Epithelial cell of esophagus (primary cell): ENCODE measurements at places on chromosomes 5 and 9.

GRCh38 chr9:127128341-127129072 is 6.1 kb upstream of the ANGPTL2 start:
- peak; percentile 86 for DNase-seq

DNA sequence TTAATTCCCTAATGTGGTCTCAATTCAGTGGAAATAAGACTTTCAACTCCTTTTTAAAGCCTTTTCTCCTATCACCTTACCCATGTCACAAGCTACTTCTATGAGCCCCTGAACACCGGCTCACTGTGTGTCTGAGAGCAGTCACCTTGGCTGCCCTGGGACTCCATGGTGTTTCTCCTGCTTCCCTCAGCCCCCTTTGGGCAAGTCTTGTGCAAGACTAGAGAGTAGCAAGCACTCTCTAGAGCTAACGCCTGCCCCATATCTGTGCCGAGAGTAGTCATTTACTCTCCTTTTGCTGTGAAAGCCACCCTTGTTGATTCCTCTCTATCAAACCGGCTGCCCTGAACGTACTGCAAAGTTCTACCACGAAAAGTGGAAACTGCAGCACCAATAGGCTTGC is 77.9 kb upstream of the DAB2 start:
- DNase-seq = no peak

GRCh38 chr5:7916171-7916804 is 47.3 kb downstream of the MTRR start:
- DNase-seq = peak; percentile 33

GRCh38 chr5:35229076-35230037 is 930 bp downstream of the PRLR start:
- peak; percentile 7 for DNase-seq

DNA sequence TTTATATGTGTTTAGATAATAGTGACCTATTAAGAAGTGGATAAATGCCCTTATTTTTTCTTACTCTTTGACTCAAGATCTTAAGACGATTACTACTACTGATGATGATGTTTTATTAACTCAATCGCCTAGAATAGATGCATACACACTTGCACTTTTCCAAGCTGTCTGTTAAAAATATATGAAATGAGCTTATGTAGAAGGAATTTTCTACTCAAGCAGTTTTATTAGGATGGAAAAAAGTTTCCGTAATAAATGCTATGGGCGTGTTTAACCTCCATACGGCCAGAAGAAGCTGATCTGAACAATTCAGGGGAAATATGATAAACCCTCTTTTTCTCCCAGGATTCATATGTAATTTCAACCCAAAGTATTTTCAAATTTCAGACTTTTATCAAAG is 455.7 kb upstream of the MPDZ start:
- no peak for DNase-seq

GRCh38 chr5:31757806-31758205 is 118.9 kb downstream of the PDZD2 start:
- DNase-seq = no peak

DNA sequence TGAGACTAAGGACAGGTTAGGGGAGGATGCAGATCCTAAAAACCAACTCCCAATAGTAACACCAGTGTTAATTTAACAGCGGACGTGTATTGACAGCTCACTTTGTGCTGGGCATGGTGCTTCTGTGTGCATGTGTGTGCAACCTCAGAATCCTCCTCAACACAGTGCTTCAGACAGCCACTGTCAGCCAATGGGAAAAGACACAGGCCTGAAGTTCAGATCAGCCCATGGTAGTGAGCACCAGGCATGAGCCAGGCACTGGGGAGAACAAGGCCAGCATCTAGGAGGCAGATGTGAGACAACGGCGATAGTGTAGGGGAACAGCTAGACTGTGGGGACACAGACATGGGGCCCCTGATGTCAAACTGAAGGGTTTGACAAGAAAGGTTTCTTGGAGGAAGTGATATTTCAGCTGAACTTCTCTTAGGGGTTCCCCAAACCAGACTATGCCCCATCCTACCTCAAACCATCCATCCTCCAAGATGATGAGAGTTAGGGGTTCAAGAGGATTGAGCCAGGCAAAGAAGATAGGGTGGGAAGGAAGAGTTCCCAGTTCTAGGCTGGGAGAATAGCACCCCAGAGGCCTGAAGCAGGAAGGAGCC is 71.5 kb upstream of the PSD2 start:
- DNase-seq = no peak

DNA sequence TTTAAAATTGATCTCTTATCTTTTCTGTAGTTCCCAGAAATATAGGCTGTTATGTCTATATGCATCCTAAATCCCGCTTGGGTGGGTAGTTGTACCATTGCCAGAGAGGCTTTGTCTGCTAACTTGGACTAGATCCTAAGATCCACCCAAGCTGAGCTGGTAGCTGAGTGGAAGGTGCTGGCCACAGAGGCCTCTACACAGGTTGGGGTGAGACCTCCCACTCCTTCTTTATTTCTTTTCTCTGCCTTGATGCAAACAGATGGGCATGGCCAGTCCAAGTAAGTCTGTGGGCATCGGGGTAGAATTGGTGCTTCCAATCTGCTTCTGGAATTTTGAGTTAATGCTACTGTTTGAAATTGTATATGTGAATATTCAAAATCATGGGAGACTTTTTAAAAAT is 14.4 kb upstream of the GADD45G start:
- no peak for DNase-seq

GRCh38 chr9:78031444-78031892 is at the start of gene GNAQ:
TSS of gene GNAQ (minus strand) at chr9:78031811. CDS start at chr9:78031235, 576 bp downstream.
- DNase-seq = no peak

DNA sequence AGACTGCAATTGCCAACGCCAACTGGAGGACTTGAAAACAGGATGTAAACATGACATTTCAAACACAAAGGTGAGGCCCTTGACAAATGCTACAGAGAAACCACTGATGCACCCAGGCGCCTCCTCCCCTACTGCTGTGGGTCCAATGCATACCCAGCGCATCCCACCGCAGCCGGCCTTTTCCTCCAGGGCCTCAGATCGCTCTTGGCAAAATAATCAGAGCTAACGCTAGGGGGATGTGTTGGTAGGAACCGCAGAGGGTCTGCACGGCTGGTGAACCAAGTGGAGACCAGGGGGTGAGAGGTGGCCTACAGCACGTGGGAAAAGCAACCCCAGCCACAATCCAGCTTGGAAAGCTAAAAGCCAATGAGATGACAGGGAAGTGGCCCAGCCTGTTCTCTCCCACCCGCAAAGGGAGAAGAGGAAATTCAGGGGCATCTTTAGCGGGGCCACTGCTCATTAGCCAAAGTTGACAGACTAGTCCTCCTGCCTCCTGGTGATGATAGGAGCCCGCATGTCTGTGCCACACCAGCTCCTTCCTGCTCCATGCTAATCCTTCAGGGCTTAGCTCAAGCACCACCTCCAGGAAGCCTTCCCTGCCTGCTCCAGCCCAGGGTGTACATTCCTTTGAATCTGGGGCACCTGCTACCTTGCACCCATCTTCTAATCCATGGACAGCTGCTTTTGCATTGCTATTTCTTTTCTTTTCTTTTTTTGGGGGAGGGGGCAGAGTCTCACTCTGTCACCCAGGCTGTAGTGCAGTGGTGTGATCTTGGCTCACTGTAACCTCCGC is 5.9 kb downstream of the FAM163B start:
- DNase-seq = no peak

DNA sequence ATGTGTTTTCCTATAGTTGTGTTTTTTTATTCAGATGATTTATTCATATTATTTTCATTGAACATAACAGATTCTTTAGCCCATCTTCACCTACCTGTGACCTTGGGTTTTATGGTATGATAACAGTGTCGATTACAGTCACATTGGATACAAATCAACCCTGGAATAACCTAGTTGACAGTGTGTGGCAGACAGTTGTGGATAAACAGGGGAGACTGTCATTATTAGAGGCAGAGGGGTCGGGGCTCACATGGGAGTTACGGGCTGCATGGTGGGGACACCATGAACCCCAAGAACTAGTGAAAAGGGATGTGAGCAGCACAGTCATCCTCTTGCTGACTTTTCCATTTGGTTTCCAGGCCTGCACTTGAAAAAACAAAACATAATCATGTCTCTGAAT is 29.9 kb upstream of the MAP1B start:
- no peak for DNase-seq

GRCh38 chr9:109014608-109015280 is 1.4 kb upstream of the CTNNAL1 start:
- peak; percentile 20 for DNase-seq

GRCh38 chr5:54743997-54744788 is 226.6 kb downstream of the SNX18 start:
- DNase-seq = peak; percentile 94

DNA sequence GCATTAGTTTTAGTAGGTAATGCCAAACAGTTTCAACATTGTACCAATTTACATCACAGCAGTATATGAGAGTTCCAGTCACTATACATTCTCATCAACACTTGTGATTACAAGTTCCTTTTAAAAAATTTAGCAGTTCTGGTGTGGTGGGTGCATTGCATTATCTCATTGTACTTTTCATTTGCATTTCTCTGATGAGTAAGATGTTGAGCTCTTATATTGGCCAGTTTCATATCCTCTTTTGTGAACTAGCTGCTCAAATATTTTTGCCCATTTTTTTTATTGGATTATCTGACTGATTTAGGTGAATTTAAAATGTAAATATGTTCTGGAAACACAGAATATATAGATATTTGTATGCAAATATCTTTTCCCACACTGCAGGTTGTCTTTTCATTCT is 160.9 kb upstream of the NR3C1 start:
- DNase-seq = no peak

DNA sequence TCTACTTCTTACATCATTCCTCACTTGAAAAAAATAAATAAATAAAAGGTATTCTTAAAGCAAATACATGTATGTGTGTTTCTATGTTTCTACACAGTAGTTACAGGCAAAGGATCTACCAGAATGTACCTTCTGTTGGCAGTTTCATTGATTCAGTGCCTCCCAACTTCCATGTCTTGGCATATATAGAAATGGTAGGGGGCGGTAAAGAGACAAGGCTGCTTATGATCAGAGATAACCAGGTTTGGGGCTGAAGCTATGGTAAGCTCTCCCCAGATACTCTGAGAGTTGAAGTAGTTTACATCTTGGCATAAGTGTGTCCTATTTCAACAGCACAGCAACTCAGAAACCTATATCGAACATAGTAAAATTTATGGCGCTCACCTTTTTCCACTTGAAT is 1075.4 kb upstream of the C9orf72 start:
- DNase-seq = peak; percentile 24

DNA sequence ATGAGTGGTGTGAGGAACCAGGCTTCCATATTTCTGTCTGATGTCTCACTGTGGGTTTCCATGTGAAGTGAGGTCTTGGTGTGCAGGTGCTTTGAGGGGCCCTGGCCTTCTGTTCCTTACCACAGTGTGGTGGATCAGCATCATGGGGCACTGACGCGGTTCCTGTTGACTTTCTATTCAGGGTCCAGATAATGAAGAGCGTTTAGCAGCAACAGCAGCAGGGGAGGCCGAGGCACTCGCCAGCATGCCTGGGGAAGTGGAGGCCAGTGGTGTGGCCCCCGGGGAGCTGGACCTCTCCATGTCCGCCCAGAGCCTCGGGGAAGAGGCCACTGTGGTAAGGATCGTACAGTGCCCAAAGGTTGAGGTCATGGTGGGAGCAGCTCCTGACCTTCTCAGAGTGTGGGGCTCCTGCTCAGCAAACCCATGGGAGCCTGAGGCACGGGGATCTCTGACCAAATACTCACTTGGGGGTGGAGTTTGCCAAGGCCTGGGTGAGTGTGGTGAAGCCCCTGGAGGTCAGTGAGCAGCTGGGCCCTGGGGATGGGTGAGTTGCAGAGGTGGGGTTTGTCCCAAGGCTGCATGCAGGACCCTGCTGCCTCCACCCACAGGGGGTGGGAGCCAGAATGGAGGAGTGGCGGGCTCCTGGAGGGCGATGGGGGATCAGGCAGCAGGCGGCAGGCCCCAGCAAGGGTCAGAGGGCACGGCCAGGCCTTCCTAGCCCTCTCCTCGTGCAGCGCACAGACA is 61.2 kb downstream of the COL15A1 start:
- no peak for DNase-seq

GRCh38 chr5:95280401-95281095 is 4.3 kb downstream of the MCTP1 start:
- DNase-seq = no peak

DNA sequence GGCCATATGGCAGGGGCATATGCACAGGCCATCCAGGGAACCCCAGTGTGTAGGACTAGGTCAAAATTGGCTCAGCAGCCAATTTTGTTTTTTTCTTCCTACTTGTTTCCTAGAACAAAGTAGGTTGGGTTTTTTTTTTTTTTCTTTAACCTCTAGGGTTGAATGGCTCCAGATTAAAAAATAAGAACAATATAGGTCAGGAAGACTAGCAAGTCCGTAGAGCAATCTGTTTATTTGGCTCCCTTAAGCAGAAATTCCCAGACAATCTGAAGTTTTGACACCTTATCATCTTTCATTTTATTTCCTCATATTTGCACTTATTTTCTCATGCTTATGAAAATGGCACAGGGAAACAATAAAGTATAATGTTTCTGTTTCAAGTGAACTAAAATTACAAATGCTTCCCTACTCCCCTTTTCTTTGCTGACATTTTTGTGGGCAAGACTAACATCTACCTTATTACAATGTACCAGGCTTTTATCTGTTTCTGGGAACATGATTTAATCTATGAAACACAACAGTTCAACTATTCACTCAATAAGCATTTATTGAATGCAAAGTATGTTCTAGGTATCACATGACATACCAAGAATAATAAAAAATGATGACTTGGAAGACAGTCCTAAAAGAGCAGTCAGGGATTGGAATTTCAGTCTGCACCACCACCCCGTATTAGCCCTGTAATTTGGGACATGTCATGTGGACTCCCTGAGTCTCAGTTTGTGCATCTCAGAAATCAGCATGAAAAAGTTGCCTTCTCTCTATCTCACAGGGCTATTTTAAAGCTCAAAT is 30.5 kb downstream of the TLR4 start:
- DNase-seq = no peak

- no peak for DNase-seq
These were observed 250.4 kb upstream of the CDH12 start for GRCh38 chr5:23103566-23103965.

GRCh38 chr5:19986031-19986619 is 1.9 kb downstream of the CDH18 start:
- DNase-seq = peak; percentile 57

DNA sequence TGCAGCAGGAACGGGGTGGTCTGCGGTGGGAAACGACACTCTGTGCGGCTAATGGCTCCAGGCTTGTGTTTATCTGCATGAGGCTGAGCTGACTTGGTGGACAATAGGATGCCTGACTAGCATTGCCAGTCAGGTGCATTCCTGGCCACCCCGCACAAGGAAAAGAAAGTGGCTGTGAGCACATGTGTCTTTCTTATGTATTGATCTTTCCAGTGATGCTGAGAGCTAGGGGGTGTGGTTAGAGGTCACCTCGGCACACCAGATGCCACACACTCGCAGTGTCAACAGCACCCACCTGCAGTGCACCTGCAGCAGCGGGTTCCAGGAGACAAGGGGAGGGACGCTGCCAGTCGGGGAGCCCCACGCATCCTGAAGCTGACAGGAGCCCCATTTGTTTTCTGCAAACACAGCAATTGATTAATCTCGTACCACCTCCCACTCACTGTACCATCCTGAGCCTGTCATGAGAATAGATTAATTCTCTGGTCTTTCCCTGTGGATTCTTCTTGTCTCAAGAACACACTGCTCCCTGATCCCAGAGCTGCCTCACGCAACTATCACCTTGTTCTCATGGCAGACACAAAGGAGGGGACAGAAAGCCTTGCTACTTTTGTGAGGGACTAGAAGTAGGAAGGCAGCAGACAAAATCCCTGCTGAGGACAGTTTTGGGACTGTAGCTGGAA is 251.7 kb upstream of the WWC1 start:
- DNase-seq = no peak
